ENCODE measurements at places on chromosomes 3 and 15. TPM values are rescaled to one million over a fixed set of nuclear protein-coding genes. Genes with fewer than 3 reads are reported as not detected.
A peak's percentile ranks its signal among the peaks of the same experiment; 100 is the strongest.

DNA sequence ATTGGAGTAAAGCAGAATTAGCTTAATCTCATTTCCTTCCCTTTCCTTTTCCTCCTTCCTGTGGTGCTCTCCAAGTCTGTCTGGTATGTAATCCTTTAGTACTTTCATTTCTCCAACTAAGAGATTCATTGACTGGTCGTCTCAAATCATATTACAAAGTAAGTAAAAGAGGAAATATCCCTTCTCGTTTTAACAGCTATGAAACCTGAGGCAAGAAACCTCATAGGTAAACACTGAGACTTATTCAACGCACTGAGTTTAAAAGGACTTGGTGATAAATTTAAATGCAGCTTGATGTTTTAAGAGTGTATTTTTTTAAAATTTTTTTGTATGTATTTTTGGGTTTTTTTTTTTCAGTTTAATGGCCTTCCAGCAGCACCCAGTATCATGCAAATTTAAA, 117.2 kb upstream of the LRRC3B start:
- DNase-seq: no peak

GRCh38 chr3:69326855-69327300, 59.0 kb downstream of the FRMD4B start:
- no peak for DNase-seq

The CLSTN2 gene
- total RNA-seq: 0.86 TPM

- no peak for DNase-seq
These were observed 64.6 kb downstream of the ESYT3 start for GRCh38 chr3:138498991-138499390.

The SPINK8 gene
- not detected for total RNA-seq

The PLSCR2 gene
- not detected for total RNA-seq

DNA sequence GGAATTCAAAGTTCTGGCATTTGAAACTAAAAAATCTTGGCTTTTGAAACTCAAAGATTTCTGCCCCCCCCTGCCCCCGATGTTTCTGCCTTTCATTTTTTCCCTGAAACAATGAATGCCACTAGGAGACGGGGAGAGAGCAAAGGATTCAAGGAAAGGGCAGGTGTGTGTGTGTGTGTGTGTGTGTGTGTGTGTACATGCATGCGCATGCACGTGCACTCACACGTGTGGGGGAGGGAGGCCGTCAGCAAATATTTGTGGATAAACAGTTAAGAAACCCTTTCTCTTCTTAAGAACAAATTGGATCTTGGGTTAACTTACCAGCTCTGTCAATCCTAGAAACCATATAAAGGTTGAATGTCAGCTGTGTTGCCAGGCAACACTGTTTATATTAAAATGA, 29.2 kb upstream of the CCDC174 start:
- no peak for DNase-seq

DNA sequence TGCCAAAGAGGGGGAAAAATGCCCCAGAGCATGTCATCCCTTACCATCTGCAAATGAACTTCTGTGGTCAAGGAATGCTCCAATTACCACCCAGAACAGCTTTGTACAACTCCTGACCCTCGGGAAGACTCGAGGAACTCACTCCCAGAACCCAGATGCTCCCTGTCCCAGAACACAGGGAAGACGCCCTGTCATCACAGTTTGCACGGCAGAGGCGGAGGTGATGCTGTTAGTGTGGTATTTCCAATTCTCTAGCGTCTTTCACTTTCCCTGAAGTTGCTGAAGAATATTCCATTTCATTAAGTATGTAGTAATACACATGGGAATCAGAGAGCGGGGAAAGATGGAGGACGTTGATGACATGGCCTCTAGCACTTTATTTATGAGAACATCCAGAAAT, 193.7 kb downstream of the TIGIT start:
- DNase-seq: no peak

The PDZRN3 gene
- total RNA-seq: 3.5 TPM

DNA sequence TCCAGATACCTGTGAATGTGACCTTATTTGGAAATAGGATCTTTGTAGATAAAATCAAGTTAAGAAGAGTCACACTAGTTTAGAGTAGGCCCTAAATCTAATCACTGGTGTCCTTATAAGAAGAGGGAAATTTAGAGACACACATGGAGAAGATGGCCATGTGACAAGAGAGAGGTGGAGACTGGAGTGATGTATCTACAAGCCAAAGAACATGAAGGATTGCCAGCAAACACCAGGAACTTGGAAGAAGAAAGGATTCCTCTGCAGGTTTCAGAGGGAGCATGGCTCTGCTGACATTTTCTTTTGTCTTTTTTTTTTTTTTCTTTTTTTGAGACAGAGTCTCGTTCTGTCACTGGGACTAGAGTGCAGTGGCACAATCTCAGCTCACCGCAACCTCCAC, 20.8 kb downstream of the ARHGEF3 start:
- DNase-seq: no peak

DNA sequence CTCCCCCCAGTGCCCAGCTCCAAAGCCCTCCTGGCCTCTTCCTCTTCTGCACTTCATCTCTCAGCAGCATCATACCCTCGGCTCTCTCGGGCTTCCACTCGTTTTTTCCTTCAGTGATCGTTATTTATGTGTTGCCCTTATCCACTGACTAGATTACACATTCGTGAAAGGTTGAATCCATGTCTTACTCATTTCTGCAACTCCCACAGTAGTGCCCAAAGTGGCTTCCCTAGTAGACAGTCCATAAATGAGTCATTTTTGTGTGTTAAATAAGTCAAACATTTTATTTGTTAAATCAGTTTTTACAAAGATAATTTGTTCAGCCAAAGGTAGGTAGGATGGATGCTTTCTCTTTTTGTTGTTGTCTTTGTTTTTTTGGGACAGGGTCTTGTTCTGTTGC, 87.4 kb downstream of the CRTC3 start:
- no peak for DNase-seq

GRCh38 chr3:190701096-190701532, 161.4 kb downstream of the GMNC start:
- peak; percentile 54 for DNase-seq

DNA sequence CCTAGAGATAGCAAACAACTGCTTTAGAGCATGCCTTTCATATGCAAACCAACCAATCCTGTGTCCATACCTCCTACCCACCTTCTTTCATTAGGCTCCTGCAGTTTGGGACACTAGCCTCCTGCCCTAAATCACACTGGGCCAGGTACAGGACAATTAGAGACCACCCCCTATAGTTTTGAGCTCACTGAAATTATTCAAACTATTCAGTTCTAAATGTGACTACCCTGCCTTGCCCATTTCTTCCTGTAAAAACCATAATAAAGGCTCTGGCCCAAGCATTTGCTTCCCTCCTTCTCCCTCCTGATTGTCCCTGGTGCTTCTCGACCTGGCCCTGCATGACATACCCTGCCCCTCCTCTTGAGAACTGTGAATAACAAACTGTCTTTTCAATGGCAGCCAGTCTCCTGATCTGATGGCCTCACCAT, 31.4 kb upstream of the LRIG1 start:
- no peak for DNase-seq

DNA sequence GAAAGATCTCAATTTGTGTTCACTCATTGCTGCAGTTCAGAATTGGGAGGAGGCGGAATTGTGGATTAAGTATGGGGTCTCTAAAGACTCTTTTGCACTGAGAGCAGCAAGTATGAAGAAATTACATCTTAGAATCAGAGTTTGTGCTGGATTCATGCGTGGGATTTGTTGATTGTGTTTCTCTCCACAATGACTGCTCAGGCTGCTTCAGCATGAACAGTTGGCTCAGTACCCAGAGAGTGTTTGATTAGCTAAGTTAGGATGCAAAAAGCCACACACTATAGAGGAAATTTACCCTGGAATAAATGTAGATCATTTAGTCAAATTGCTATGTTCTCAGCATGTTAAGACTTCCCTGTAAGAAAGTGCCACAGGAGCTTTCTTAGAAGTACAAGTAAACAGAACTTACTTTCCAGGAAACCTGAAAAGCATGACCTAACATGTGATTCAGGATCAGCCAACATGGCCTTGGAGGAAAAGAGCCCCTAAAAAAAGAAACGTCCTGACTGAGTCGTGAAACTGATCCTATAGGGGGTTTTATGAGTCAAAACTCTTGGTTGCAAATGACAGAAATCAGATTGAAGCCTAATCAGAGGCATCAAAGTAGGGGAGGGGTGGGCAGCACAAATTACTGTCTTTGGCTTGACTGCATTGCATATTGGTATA, 32.6 kb downstream of the HHLA2 start:
- DNase-seq: no peak

DNA sequence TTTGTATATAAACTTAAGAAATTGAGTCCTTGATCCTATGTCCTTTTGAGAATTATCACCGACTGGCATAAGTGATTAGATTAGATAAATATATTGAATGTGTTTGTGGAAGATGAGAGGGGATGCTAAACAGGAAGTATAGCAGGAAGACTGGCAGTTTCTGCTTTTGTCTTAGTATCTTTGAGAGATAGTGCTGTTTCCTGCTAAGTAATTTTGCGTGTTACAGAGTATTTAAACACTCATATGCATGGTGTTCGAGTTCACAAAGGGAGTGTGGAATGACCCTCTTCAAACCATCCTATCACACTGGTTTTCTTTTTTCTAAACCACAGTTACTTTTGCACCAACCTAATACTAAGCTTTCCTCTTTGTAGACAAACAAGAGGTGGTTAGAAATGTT, 106.0 kb downstream of the KLHL25 start:
- no peak for DNase-seq

GRCh38 chr3:22565393-22565792, 637.7 kb upstream of the UBE2E2 start:
- no peak for DNase-seq

DNA sequence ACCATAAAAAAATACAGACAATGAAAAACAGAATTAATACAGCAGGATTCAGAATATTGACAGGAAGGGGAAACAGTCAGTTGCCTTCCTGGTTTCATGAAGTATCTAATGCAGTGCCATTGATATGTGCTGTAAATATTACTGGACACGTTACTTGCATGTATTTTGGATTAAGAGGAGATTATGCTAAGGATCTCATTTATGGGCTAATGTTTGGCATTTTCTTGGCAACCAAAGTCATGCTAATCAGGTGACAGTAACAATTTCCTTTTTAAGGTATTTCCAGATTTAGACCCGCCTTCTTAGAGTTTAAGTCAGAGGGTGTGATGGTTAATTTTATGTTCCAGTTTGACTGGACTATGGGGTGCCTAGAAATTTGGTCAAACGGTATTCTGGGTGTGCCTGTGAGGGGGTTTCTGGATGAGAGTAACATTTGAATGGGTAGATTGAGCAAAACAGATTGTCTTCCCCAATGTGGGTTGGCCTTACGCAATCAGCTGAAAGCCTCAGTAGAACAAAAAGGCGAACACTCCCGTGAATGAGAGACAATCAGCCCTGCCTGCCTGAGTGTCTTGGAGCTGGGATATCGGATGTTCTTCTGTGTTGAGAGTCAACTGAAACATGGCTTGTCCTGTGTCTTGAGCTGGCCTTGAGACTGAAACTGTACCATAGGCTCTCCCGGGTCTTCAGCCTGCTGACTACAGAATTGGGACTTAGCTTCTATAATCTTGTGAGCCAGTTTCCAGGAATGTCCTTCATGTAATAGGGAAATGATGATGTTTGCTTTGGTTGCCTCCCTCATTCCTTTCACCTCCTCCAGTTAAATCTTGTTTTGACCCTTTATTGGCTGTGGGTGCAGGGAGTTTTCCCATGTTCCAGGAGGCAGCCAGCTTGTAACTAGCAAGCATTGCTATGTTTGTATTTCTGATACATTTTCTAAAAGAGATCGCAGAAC, 10.5 kb downstream of the SQOR start:
- DNase-seq: peak; percentile 40

GRCh38 chr15:80820092-80820491, 40.9 kb downstream of the CEMIP start:
- DNase-seq: no peak

The CYP1A1 gene
- total RNA-seq: 0.92 TPM

The ARHGAP31 gene
- 14.6 TPM for total RNA-seq

DNA sequence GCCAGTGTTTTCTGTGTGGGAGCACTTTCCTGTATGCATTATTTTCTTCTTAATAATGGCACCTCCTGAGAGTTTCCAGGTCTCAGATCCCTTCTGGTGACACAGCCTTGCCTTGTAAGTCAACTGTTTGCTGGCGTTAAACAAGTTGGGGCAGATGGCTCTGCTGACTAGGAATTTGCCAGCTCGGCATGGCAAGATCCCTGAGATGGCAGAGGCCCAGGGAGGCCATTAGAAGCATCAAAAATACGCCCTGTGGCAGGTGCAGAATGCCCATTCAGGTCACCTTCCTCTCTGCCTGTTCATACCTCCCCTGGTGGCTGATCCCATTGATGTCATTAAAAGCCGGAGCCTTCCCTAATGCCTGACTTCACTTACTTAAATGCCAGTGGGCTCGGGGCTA, 320.9 kb upstream of the CTDSPL start:
- DNase-seq: no peak

Data from Daoy (cell line).